ENCODE measurements at places on chromosomes 7 and 10. TPM values are rescaled to one million over a fixed set of nuclear protein-coding genes. Genes with fewer than 3 reads are reported as not detected.

Gene KLF14
- 0.13 TPM for total RNA-seq

Gene CLCN1
- not detected for total RNA-seq

Gene SUPV3L1
- total RNA-seq: 28.7 TPM

Gene SP8
- not detected for total RNA-seq

Gene RET
- total RNA-seq: 0.32 TPM

Gene GRB10
- total RNA-seq: 43.6 TPM

Gene CHRM2
- total RNA-seq: not detected

Gene FGFR2
- 64.0 TPM for total RNA-seq

Gene GNG11
- total RNA-seq: 15.2 TPM

Gene TMEM196
- total RNA-seq: 0.13 TPM

Gene CPA2
- total RNA-seq: 0.43 TPM

Gene FAM237B
- not detected for total RNA-seq

Gene DYNC1I1
- 3.5 TPM for total RNA-seq

Gene GJC3
- total RNA-seq: not detected

Gene GNAT3
- not detected for total RNA-seq

Gene GPR141
- 0.32 TPM for total RNA-seq

Gene IFIT1B
- not detected for total RNA-seq

Gene CDHR3
- total RNA-seq: 7.8 TPM

Gene MYL10
- total RNA-seq: not detected

Gene FFAR4
- not detected for total RNA-seq

Gene HECW1
- total RNA-seq: 12.9 TPM

Gene KCNH2
- 1.7 TPM for total RNA-seq

Gene ADGRA1
- not detected for total RNA-seq

Gene TYW1B
- total RNA-seq: 3.9 TPM

Gene GHRHR
- not detected for total RNA-seq

Gene SFXN2
- 2.7 TPM for total RNA-seq

Gene ALOX5
- total RNA-seq: not detected

Gene SPDYE9
- total RNA-seq: not detected

Gene CRTAC1
- 5.8 TPM for total RNA-seq

Gene BMPER
- 181 TPM for total RNA-seq

Gene WEE2
- total RNA-seq: not detected

Gene PLEKHS1
- total RNA-seq: not detected

Gene FAS
- total RNA-seq: 33.8 TPM

Gene PRPS1L1
- not detected for total RNA-seq

Gene OPN1SW
- total RNA-seq: not detected

Gene ANKRD61
- not detected for total RNA-seq

Gene SPDYE5
- total RNA-seq: 0.13 TPM

Gene MYO1G
- total RNA-seq: under 0.01 TPM

Gene ASB4
- total RNA-seq: not detected

Gene HOXA13
- 8.6 TPM for total RNA-seq

Gene LRRTM3
- total RNA-seq: not detected

Gene LLCFC1
- not detected for total RNA-seq

Gene CCAR1
- total RNA-seq: 43.9 TPM

Gene ZNF680
- total RNA-seq: 24.4 TPM

Gene CALCR
- total RNA-seq: not detected

Gene CDHR1
- total RNA-seq: 0.11 TPM

Gene PNLIPRP2
- not detected for total RNA-seq

Gene LIPK
- not detected for total RNA-seq

Gene LRRC72
- not detected for total RNA-seq

Gene TEX47
- not detected for total RNA-seq

Gene ELFN1
- 2.3 TPM for total RNA-seq

Gene GJD4
- total RNA-seq: 0.22 TPM

Gene FANK1
- 4.8 TPM for total RNA-seq

Gene HOGA1
- 5.0 TPM for total RNA-seq

Gene MOGAT3
- not detected for total RNA-seq

Measured in articular chondrocyte of knee joint (primary cell).